Kidney epithelial cell (primary cell): ENCODE measurements at places on chromosomes 6 and 20.

DNA sequence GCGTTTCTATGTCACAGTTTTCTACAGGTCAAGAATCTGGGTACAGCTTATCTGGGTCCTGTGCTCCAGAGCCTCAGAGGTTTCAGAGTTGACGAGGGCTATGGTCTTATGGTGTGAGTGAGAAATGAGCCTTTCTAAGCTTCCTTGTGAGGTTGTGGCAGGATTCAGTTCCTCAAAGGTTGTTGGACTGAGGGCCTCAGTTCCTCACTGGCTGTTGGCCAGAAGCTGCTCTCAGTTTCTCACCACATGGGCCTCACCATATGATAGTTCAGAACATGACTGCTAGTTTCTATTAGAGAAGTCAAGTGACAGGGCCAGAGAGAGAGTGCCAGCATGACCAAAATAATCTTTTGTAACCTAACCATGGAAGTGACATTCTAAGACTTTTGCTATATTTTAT lies 96.1 kb downstream of the NUS1 start:
- DNase-seq = no peak

DNA sequence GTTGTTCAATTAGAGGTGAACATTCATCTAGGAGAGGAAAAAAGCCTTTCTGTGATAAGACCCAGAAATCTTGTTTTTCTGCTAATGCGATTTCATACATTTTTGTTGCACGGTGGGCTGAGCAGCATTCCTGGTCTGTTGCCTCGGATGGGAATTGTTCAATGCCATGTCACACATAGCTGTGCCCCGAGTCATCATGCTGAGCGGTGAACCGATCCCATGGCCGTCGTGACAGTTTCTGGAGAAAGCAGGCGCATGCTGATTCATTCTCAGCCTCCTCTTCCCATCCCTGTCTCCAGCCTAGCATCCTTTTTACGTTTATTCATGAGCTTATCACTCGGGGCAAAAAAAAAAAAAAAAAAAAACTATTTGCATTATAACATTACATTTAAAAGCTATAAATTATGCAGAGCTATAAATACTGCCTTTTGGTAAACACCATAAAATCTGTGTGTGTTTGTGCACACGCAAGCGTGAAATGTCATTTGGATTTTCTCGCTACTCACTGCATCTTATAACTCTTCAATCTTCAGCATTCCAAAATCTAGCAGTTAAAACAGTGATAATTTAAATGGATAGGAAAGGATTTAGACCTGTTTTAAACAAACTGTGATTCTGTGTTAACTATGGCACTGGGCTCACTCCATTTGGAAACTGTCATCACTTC lies 58.9 kb upstream of the IFNGR1 start:
- peak; percentile 88 for DNase-seq

DNA sequence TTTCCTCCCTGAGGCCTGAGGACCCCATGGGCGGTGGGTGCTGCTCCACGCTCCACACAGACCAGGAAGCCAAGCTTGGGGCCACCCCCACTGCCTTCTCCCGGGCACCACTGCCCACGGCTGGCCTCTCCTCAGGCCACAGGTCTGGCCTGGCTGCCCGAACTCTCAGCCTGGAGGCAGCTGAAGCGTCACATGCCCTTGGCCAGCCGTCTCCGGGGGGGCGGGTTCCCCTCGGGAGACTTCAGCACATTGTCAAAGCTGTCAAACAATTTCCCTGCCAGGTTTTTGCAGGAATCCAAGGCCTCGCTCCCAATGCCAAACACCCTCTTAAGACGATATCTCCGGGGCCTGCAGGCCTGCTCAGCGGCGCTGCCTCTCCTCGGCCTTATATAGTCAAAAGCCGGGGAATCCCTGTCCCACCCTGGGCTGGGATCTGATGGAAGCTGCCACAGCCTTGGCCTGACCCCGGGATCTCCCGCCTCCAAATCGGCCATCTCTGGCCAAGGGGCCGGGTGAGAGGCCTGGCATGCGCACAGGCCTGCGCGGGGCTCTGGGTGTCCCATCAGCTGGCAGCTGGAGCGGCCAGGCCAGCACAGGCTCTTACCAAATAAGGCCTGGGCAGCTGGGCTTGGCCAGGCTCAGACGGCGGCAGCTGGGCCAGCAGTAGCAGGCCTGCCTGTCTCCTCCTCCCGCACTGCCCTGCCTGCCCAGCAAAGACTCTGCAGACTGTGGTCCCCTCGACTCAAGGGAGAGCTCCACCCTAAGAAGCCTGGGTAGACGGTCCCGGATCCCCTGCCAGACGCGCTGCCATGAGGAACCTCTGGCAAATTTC lies 49.7 kb downstream of the RBM38 start:
- no peak for DNase-seq

DNA sequence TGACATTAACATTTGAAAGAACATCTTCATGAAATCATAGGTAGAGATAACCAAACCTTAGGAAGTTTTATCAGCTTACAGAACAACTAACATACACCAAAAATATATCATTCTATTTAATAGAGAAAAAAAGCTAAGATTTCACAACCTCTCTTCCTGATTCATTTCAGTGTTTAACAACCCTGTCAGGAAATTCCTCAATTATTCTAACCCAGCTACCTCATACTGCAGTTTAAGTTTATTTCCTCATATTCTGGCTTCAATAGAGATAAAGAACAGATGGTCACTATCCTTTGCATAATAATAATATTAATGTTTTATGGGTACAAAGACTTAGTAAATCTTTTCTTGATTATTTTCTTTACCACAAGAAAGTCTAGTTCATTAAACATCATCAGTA lies 112.9 kb upstream of the HSF2 start:
- no peak for DNase-seq

DNA sequence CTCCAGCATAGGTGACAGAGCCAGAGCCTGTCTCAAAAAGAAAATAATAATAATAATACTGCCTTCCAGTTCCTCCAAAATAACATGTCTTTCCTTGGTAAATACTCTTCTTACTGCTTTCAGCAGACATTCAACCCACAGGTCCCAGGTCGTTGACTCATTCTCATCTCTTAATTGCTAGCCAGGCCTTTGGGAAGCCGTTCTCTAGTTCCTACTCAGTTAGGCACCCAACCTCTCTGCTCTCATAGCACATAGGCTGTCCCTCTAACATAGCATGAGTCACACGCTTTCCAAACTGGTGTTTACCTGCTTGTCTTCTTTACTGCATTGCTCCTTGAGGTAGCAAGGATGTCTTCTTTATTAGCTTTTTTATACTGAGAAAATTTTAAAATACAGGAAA lies 98.8 kb downstream of the LAMA2 start:
- DNase-seq = no peak

- DNase-seq = no peak
Measured at GRCh38 chr6:165636402-165637048, 26.5 kb downstream of the PDE10A start.

DNA sequence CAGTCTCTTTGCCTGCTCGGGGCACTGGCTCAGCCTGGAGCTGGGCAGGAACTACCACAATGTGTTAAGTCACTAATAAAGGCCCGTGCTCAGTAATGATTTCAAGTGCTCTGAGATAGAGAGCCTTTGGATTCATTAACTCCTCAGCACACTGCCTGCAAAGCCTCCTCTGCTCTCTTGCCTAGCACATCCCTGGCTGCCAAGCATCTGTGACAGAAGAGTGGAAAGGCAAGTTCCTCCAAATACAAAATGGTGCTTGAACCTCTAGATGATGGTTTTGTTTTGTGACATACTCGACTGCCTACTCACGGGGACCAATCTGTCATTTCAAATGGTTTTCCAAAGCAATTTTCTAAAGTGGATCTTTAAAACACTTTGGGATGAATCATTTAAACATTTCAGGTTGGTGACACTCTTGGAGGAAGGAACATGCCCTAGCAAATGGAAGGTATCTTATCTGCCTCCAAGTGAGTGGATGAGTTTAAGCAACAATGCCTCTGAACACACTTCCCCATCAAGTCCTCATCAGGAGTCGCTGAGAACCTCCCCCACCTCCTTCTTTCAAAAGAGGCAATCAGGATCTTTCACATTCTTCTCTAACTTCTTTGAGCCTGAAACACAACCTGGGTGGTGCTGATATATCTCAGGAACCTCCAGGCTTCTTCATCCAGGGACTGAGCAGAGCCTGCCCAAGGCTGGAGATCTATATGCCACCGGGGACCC lies 35.8 kb downstream of the METTL24 start:
- DNase-seq = no peak

DNA sequence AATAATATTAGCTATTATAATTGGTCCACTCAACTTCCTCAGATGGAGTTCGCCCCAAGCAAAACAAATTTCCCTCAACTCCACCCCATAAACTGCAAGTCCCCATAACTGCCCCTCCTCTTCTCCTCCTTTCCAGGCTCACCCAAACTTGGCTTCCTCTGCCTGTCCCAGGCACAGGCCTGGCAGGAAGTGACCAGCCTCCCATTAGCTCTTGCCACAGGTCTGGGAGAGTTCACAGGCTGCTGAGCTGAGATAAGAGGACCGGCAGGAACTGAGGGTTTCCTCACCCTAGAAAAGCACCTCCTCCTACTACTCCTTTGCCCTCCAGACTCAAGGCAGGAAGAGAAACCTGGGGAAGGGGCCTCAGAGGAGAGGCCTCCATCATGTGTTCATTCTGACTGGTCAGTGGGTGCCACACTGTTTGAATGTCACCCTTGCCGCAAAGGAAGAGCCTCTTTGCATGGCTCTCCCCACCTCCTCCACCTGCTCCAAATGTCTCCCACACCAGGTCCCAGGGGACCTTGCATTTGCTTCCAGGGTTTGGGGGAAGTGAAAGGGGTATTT lies 24.5 kb upstream of the SMIM29 start:
- no peak for DNase-seq

DNA sequence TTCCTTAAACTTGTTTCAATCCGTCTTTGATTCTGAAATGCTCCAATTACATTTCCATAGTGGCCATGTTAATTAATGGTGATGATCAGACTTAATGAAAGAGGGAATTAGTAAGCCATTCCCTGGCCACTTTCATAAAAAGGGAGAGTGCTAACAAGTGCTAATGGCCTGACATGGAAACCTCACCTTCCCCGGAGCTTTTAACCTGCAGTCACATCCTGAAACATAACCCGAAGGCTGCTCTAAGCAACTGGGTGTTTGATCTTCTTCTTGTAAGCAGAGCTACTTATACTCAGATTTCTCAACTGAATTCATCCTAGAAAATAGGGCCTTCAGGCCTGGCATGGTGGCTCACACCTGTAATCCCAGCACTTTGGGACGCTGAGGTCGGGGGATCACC lies 67.1 kb upstream of the ZMYND8 start:
- DNase-seq = no peak

GRCh38 chr6:16743664-16744210 lies 17.5 kb downstream of the ATXN1 start:
- DNase-seq = no peak

DNA sequence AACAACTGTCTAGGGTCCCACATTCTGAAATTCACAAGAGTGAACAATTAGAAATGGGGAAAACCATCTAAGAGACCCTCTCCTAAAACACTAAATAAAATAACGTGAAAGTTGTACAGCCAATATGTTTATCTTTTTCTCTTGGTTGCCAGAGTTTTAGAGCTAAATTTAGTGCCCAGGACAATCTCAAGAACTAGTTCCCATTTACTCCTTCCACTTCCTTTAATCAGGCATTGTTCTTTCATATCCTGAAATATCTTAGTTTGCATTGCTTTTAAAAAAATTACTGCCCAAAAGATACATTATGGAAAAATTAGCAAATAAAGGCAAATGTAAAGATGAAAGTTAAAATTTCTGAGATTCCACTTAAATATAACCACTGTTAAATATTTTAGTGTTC lies 33.1 kb upstream of the UBR2 start:
- no peak for DNase-seq

DNA sequence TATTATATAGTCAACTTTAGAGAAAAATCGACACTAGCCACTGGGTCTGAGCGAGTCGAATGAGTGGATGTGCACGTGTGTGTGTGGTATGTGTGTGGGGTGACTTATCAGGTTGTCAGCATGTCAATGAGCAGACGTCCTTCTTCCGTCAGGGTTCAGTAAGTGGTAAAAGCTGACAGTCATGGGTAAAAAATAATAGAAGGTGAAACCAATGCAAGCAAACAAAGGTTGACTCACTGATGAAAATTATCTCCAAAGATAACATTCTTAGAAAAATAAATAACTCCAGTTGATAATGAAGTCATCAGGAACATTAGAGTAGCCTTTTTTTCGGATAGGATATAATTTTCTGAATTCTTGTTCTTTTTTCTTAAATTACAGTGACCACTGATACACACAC lies 243.8 kb upstream of the FOXQ1 start:
- peak; percentile 51 for DNase-seq

GRCh38 chr6:113820761-113821160 lies 36.4 kb upstream of the MARCKS start:
- no peak for DNase-seq

DNA sequence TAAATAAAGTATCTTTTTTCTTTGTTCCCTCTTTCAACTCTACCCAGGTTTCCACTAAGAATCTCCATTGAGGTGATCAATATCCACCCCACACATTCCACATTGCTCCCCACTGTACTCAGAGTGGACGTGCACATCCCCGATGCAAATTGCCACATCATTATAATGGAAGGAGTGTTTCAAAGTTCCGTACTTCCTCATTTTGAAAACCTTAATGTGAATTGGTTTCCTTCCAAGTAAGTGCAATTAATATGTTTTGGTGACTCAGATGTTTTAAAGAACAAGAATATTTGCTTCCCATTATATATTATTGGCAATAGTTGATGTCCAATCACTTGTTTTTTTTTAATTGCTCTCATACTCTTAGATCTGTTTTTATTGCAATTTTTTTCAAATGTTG lies 463.6 kb downstream of the HACE1 start:
- DNase-seq = no peak

DNA sequence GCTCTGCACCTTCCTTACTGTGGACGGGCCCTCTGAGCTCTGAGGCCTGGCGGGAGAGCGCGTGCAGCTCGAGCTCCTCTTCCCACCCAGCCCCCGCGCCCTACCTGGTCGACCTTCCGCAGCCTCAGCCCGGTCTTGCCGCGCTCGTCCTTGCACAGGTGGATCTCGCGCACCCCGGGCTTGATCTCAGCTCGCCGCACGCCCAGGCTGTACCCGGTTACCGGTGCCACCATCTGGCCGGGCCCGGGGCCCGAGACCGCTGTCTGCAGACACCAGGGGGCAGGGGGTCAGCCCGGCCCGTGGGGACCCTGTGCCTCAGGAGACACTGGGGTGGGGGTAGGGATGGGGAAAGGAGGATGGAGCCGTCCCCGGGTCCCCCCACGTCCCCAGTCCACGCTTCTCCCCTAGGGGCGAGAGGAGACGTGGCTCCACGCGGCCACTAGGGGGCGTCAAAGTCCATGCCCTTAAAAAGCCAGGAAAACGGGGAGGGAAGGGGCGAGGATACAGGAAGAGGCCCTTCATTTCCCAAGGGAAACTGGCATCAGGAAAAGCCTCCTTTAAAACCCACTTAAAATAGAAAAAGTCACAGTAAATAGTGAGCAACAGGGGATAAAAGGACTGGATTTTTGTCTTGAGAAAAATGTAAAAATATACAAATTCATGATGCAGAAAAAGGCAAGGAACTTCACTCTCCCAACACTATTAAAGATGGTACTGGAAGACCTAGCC lies 15.5 kb downstream of the SDCBP2 start:
- no peak for DNase-seq

DNA sequence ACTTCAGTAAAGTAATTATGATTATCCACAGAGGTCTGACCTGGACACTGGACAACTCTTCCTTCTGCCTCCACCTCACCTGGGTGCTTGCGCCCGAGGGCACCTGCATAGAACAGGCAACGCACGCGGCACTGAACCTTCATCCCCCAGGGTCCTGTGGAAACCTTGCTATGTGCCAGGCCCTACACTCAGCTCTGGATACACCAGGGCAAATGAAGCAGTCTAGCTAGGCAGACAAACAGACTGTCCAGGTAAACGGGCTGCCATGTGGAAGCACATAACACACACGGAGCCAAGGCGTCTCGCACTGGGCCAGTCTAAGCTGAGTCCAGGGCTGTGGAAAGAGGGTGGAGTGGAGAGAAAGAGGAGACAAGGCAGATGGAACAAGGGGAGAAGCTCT lies 109.3 kb upstream of the AFDN start:
- no peak for DNase-seq
